GM18507 (cell line): ENCODE measurements at places on chromosomes 7 and 10.

GRCh38 chr7:14023838-14024237 is 34.4 kb upstream of the ETV1 start:
- no peak for DNase-seq

DNA sequence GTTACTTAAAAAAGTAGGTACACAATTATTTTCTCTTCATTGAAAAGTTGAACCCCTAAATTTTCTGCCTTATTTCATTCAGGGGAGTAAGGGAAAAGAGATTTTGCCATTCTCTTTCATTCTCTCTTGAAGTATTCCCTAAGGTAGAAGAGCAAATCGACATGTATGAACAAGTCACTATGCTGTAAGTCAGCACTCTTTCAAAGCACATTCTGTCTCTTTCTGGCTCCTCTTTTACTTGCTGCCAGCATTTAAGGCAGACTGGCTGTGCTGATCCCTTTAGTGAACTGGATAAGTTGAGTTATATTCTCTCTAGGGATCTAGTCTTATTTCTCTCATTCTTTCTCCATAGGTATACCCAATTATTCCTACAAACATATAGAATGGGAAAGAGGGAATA is 222.3 kb upstream of the ZWINT start:
- DNase-seq = no peak

- DNase-seq = no peak
Measured at GRCh38 chr10:71419002-71419540, 22.4 kb downstream of the CDH23 start.

GRCh38 chr10:7043055-7043653 is 367.7 kb downstream of the SFMBT2 start:
- DNase-seq = no peak

- DNase-seq = no peak
Measured at GRCh38 chr10:36491926-36492325, 633.5 kb upstream of the ANKRD30A start.

GRCh38 chr10:1044146-1044545 is 4.8 kb downstream of the IDI1 start:
- no peak for DNase-seq

DNA sequence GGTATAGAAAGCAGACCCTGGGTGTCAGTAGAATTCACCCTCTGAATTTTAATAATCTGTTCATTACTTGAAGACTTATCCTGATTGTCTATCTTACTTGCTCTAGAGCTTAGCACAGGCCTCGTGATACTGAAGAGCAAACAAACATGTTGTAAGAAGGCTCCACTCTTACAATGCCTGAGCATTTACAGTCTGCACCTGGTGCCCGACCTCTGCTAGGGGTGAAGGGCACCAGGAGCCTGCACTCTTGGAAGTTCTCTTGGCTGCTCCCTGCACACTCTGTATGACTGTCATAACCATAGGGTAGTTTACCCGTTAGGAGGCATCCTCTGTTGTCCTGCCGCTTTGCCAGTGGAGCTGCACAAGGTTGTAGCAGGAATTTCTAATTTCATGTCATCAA is 91.3 kb upstream of the NPY start:
- DNase-seq = no peak

- no peak for DNase-seq
Measured at GRCh38 chr10:13685885-13686284, 99.1 kb downstream of the PRPF18 start.

- DNase-seq = no peak
Measured at GRCh38 chr10:60427709-60428386, 38.2 kb upstream of the ANK3 start.

- DNase-seq = no peak
Measured at GRCh38 chr7:30244340-30244739, 40.1 kb upstream of the ZNRF2 start.

GRCh38 chr7:116492654-116493109 is 6.9 kb upstream of the CAV2 start:
- DNase-seq = no peak

DNA sequence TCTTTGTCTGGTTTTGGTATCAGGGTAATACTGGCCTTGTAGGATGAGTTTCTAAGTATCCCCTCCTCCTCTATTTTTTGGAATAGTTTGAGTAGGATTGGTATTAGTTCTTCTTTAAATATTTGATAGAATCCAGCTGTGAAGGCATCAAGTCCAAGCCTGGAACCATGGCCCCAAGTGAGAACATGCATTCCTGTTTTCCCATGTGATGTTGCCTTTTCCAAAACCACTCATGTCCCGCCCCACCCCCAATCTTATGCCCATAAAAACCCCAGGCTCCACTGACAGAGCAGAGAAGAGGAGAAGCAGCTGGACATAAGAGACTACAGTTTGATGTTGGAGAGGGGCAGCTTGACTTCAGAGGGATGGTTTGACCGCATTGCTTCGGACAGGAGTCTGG is 71.2 kb downstream of the MINPP1 start:
- DNase-seq = no peak

DNA sequence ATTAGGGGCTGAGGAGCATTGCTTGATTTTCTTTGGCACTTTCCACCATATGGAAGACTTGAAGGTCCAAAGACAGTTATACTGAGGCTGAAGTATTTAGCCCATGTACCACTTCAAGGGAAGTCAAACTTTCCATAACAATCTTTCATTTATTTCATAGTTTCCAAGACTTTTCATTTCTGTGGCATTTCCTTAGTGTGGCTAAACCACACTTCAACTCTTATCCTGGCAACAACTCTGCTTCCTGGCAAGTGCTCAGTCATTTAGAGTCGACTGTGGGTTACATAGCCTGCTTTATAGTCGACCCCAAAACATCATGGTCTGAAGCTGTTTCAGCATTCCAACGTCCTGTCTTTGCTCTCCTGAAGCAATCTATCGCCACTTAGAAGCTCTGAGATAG is 343.0 kb upstream of the SEMA3D start:
- no peak for DNase-seq

DNA sequence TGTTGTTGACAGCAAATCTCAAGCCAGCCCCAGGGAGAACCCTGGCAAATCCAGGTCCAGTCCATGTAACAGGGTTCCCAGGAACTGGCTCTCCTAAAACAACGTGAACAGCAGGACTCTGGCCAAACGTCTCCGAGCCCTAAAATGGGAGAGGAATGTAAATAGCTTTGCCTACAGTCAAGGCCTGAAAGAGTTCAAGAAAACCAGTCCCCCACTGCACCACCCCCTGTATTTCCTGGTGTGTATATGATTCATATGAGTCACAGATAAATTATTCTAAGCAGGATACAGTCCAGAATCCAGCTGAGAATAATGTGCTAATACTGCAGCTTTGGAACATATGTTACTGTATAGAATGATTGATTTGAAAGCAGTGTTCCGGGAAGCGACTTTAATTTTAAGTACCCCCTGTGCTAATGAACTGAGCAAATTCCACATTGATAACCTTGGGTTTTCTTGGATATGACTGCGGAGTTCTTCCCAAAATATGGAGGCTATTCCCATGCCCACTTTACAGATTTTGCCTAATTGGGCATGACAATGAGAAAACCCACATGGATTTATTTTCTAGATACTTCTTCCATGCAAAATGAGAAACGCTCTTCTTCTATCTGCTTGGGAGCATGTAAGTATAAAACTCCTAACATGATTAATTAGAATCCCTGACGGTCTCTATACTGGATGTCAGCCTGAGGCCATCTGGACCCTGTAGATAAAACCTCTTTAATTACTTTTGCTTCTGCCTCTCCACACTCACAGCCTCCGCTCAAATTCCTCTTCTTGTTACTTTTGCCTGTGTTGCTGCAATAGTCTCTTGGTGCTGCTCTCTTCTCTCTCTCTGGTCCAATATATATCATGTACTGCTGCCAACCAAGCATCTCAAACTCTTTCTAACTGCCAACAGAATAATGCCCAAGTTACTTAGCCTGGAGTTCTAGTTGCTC is 50.2 kb downstream of the LAMB4 start:
- DNase-seq = no peak

DNA sequence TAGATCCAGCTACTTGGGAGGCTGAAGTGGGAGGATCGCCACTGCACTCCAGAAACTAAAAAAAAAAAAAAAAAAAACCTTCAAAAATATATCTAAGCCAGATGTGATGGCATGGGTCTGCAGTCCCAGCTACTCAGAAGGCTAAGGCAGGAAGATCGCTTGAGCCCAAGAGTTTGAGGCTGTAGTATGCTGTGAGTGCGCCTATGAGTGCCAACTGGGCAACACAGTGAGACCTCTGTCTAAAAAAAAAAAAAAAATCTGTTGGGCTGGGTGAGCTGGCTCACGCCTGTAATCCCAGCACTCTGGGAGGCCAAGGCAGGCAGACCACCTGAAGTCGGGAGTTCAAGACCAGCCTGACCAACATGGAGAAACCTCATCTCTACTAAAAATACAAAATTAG is 2.8 kb upstream of the CHCHD1 start:
- no peak for DNase-seq
